ENCODE measurements at places on chromosomes 5 and 9. TPM values are rescaled to one million over a fixed set of nuclear protein-coding genes. Genes with fewer than 3 reads are reported as not detected.

GRCh38 chr5:137994556-137994955, 38.3 kb downstream of the FAM13B start:
- no peaks in the 10 kb centered on the region for H3K27me3 ChIP-seq
- DNase-seq = no peak
- H3K4me3 ChIP-seq = no peak overlapping the region
- peaks cover 30% of the 10 kb centered on the region for H3K36me3 ChIP-seq
- H3K4me1 ChIP-seq = peaks cover 37% of the 10 kb centered on the region

DNA sequence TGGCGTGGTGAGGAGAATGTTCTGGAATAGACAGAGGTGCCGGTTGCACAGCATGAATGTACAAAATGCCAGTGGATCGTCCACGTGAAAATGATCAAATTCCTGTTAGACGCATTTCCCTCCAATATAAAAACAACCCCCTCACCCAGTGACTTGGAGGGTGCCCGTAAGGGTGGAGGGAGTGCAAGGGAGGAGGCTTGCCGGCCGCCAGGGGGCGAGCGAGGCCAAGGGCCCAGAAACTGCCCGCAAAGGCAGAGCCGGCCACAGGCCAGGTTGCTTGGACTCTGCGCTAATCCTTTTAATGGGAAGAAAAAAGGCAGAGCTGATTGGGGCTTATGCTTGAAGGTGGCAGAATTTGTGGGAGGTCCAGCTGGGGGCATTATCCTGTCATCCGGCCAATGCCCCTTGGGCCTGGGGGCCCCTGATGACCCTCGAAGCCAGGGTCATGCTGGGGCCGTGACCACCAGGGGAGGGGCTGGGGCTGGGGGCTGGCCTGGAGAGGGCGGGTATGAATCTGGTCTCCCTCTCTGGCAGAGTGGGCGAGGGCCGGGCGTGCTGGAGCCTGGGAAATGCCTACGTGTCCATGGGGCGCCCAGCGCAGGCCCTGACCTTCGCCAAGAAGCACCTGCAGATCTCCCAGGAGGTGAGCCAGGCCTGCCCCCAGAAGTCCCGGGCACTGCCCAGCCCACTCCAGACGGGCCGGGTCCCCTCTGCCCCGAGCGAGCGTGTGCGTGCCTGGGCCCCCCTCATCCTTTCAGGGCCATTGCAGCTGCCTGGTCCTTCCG, 12.0 kb downstream of the GPSM1 start:
- no peaks in the 10 kb centered on the region for H3K4me1 ChIP-seq
- DNase-seq = no peak
- no peaks in the 10 kb centered on the region for H3K36me3 ChIP-seq
- H3K27me3 ChIP-seq = no peaks in the 10 kb centered on the region
- H3K27ac ChIP-seq = no peak overlapping the region
- no peak overlapping the region for H3K4me3 ChIP-seq

GRCh38 chr9:16873126-16873802, 2.8 kb upstream of the BNC2 start:
- no peak for DNase-seq
- H3K27ac ChIP-seq = no peak overlapping the region
- H3K4me1 ChIP-seq = peaks cover 5% of the 10 kb centered on the region
- H3K4me3 ChIP-seq = no peak overlapping the region

DNA sequence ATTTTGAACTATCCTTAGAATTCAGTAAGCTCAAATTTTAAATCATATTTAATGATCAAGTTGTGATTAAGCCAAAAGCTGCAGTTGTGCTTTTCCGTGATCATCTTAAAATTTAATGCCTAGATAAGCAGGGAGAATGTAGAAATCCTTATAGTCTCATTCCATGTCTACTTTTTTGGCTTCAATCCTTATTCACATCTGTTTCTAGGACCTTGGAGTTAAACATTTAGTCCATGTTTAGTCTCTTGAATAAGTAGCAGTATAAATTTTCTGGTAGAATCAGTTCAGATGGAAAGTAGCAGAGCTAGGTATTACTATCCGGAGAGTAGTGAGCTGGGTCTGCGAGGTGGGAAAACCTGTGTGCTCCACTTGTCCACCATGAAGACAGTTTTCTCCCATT, 59.3 kb upstream of the RIOK2 start:
- no peak overlapping the region for H3K27ac ChIP-seq
- no peak overlapping the region for H3K4me3 ChIP-seq
- no peaks in the 10 kb centered on the region for H3K27me3 ChIP-seq
- H3K36me3 ChIP-seq = no peaks in the 10 kb centered on the region
- H3K4me1 ChIP-seq = no peaks in the 10 kb centered on the region

DNA sequence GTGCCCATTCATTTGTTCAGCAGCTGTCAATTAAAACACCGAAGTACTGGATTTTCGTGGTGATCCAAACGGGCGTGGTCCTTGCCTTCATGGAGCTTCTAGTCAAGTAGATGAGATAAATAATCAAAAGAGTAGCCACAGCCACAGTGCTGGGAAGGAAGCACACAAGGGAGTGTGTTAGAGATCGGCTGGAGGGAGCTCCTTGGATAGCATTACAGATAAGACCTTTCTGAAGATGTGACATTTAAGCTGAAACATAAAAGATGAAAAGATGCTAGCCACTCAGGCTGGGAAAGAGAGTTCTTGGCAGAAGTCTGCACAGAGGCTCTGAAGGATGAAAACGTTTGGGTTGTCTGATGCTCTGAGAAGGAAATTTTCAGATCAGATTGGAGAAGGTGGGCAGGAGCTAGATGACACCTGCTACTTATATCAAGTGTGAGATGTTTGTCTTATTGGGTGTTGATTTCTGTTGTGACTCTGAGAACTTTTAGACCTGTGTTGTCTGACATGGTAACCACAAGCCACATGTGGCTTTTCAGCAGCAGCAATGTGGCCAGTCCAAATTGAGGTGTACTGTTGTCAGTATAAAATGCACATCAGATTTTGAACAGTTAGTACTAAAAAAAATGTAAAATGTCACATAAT, 123.9 kb downstream of the TLE4 start:
- H3K4me3 ChIP-seq = no peak overlapping the region
- no peaks in the 10 kb centered on the region for H3K36me3 ChIP-seq
- peaks cover 59% of the 10 kb centered on the region for H3K4me1 ChIP-seq

DNA sequence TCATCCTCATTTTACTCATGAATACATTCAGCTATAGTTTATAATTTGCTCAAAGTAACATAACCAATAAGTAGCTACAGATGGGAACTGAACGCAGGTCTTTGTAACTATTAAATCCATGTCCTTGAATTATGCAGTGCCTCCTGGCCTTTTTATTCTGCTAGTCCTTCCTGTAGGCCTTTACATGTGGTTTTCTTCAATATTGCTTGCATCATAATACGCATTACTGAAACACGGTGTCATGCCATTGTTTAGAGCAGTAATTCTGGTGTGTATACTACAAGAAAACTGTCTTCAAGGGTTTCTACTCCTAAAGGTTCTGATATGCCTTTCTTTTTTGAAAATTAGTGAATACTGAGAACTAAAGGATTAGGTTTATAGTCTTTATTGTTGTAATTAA, 20.7 kb downstream of the CWC27 start:
- no peak for DNase-seq
- no peaks in the 10 kb centered on the region for H3K4me1 ChIP-seq
- H3K36me3 ChIP-seq = peaks cover 13% of the 10 kb centered on the region
- no peaks in the 10 kb centered on the region for H3K27me3 ChIP-seq
- no peak overlapping the region for H3K4me3 ChIP-seq

RICTOR gene
- total RNA-seq = 25.0 TPM

NMUR2 gene
- not detected for total RNA-seq

PRDM9 gene
- not detected for total RNA-seq

VCP gene
- total RNA-seq = 218 TPM

Measured in activated naive CD4-positive, alpha-beta T cell treated with anti-CD3 and anti-CD28 coated beads for 36 hours (primary cell).